GM23248 (cell line): ENCODE measurements at places on chromosomes 13 and 19. TPM values are rescaled to one million over a fixed set of nuclear protein-coding genes. Genes with fewer than 3 reads are reported as not detected.

DNA sequence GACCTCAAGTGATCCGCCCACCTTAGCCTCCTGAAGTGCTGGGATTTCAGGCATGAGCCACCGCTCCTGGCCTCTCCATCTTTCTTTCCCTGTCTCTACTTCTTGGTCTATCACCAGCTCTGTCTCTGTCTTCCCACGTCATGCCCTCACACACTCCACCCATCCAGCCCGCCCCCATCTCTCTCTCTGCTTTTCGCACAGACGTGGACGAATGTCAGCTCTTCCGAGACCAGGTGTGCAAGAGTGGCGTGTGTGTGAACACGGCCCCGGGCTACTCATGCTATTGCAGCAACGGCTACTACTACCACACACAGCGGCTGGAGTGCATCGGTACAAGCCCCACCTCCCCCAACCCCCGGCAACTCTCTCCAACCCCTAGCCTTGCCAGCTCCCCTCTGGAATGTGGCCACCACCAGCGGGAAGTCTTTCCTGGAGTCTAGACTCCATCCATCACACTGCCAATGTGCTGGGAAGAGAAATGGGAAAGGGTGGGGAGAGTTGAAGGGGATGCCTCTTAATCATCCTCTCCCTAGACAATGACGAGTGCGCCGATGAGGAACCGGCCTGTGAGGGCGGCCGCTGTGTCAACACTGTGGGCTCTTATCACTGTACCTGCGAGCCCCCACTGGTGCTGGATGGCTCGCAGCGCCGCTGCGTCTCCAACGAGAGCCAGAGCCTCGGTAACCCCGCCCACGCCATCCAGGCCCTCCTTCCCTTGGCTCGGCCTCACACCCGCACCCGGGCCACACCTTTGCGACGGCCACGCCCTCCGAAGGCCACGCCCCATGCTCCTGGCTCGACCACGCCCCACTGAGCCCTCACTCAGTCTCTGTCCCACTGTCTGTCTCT, 22.5 kb downstream of the LTBP4 start:
- no peaks in the 10 kb centered on the region for H3K4me1 ChIP-seq
- H3K4me3 ChIP-seq = no peak overlapping the region
- no peak overlapping the region for H3K27ac ChIP-seq
- H3K36me3 ChIP-seq = no peaks in the 10 kb centered on the region

DNA sequence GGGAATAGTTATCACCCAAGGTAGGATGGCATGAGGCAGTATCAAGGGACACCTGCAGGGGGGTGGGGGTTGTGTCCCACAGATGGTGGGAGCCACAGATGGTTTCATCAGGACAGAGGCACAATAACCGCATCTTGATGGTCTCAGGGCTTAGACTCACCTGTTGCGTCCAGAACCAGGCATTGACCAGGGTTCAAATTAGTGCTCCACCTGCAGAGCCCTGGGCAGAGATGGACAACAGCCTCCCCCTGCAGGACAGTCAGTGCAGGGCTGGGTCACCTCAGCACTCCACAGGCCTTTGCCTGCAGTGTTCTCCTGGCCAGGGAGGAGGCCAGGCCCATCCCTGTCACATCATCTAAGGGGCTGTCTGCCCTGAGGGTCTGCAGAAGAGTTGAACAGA, 14.5 kb upstream of the CEACAM1 start:
- no peaks in the 10 kb centered on the region for H3K36me3 ChIP-seq
- peaks cover 75% of the 10 kb centered on the region for H3K27me3 ChIP-seq
- H3K4me3 ChIP-seq = no peak overlapping the region
- H3K27ac ChIP-seq = no peak overlapping the region
- H3K4me1 ChIP-seq = no peaks in the 10 kb centered on the region

Gene ZNF491
- polyA plus RNA-seq = 0.58 and 1.4 TPM in 2 replicates

GRCh38 chr13:47049276-47049989, 152.6 kb upstream of the HTR2A start:
- H3K27me3 ChIP-seq = no peaks in the 10 kb centered on the region
- H3K4me3 ChIP-seq = no peak overlapping the region
- H3K27ac ChIP-seq = no peak overlapping the region
- H3K4me1 ChIP-seq = no peaks in the 10 kb centered on the region

Gene FFAR3
- not detected in 2 replicates for polyA plus RNA-seq

- no peak for DNase-seq
- no peak overlapping the region for H3K27ac ChIP-seq
- H3K36me3 ChIP-seq = no peaks in the 10 kb centered on the region
- H3K27me3 ChIP-seq = no peaks in the 10 kb centered on the region
- no peaks in the 10 kb centered on the region for H3K4me1 ChIP-seq
Measured at GRCh38 chr13:59409634-59410200, 754.0 kb downstream of the DIAPH3 start.

Gene CBY2
- not detected in 2 replicates for polyA plus RNA-seq

Gene CNFN
- polyA plus RNA-seq = 0.82 and 1.1 TPM in 2 replicates

DNA sequence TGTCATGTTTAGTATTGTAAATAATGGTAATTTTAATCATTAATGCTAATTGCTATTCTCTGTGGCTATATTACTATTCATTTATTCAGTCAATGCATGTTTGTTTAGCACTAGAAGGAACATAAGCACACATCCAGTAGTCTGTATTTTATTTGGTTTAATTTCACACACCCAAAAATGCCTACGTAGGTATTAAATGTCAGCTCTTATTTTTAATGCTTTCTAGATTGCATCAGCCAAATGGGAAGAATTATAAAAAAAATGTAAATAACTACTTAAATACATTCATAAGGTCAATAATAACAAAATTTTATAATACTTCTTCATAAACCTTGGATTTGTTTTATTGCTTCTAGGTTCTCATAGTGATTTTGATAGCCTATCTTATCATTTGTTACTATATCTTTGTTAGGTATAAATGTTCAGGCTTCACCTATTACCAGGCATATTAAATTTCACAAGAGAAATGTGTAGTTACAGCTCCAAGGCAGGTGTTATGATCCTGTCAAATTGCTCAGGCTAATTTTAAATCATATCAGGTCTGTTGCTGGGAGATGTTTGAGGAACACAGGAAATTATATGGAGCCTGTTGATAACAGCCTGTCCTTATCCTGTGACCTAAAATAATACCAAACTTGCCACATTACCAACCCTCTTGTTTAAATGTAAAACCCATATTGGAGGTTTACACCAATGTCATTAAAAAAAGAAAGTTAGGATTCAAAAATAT, 34.4 kb downstream of the ITGBL1 start:
- peaks cover 34% of the 10 kb centered on the region for H3K4me1 ChIP-seq
- H3K4me3 ChIP-seq = no peak overlapping the region
- H3K36me3 ChIP-seq = peaks cover 10% of the 10 kb centered on the region; the same call in 1 of the 2 replicates

DNA sequence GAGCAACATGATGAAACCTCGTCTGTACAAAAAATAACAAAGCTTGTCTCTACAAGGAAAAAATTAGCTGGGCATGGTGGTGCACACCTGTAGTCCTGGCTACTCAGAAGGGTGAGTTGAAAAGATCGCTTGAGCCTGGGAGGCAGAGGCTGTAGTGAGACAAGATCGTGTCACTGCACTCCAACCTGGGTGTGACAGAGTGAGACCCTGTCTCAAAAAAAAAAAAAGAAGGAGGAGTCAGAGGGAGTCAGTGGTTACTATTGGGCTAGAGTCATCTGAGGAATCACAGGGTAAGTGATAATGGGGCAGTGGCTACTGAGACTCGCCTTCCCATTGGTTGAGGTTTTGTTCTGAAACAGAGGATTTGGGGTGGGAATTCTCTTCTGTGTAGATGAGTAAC, 1.9 kb upstream of the GPI start:
- no peak overlapping the region for H3K27ac ChIP-seq
- no peaks in the 10 kb centered on the region for H3K27me3 ChIP-seq
- H3K36me3 ChIP-seq = peaks cover 8% of the 10 kb centered on the region
- no peak overlapping the region for H3K4me3 ChIP-seq
- DNase-seq = peak; percentile 13

DNA sequence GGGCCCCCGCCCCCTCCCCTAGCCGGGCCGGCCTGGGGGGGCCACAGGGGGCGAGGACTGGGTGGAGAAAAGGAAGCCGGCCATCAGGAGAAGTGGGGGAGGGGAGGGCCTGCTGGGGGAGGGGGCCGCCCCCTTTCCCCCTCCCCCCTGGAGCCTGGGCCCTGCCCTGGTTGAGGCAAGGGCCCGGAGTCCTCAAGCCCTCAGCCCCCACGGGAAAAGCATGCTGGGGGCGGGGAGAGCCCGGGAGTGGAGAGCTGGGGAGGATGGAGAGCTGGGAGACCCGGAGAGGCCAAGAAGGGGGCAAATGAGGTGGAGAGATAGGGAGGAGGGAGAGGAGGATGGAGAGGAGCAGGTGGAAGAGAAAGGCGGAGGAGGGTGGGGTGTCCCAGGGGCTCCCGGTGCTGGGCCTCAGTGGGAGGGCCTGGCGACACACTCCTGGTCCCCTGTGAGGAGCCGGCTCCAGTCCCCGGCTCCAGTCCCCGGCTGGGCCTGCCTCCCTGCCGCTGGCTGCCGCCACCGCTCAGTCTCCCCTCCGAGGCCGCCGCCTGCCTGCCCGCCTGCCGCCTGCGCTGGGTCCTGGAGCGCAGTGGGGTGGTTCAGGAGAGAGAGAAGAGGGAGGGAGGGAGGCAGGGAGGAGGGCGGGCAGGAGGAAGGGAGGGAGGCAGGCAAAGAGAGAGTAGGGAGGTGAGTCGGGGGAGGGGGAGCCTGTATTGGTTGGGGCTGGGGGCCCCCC, at the start of gene GRIK5:
Gene GRIK5 (minus strand): TSS at position 588 of the 733 bp plus-strand sequence. CDS start 4,436 bp downstream, outside the sequence.
- peaks cover 24% of the 10 kb centered on the region for H3K27me3 ChIP-seq
- H3K4me1 ChIP-seq = no peaks in the 10 kb centered on the region
- H3K36me3 ChIP-seq = no peaks in the 10 kb centered on the region
- H3K4me3 ChIP-seq = no peak within 1 kb of the TSS
- no peak within 1 kb of the TSS for H3K27ac ChIP-seq

Gene NLRP9
- polyA plus RNA-seq = not detected in 2 replicates

- DNase-seq = no peak
- peaks cover 16% of the 10 kb centered on the region; the same call in 1 of the 2 replicates for H3K36me3 ChIP-seq
- H3K4me3 ChIP-seq = no peak overlapping the region
- H3K27ac ChIP-seq = no peak overlapping the region
- no peaks in the 10 kb centered on the region for H3K27me3 ChIP-seq
Measured at GRCh38 chr19:10395003-10395402, 8.3 kb downstream of the CDC37 start.

- H3K36me3 ChIP-seq = no peaks in the 10 kb centered on the region
- DNase-seq = no peak
- no peaks in the 10 kb centered on the region for H3K27me3 ChIP-seq
- H3K4me1 ChIP-seq = no peaks in the 10 kb centered on the region
- no peak overlapping the region for H3K4me3 ChIP-seq
- no peak overlapping the region for H3K27ac ChIP-seq
Measured at GRCh38 chr13:58992478-58993042, 1171.2 kb downstream of the DIAPH3 start.

- H3K27ac ChIP-seq = no peak overlapping the region
- H3K27me3 ChIP-seq = no peaks in the 10 kb centered on the region
- no peaks in the 10 kb centered on the region for H3K4me1 ChIP-seq
- no peaks in the 10 kb centered on the region for H3K36me3 ChIP-seq
Measured at GRCh38 chr13:112785483-112785856, 95.6 kb downstream of the ATP11A start.

Gene ZNF444
- 7.7 and 9.6 TPM in 2 replicates for polyA plus RNA-seq

DNA sequence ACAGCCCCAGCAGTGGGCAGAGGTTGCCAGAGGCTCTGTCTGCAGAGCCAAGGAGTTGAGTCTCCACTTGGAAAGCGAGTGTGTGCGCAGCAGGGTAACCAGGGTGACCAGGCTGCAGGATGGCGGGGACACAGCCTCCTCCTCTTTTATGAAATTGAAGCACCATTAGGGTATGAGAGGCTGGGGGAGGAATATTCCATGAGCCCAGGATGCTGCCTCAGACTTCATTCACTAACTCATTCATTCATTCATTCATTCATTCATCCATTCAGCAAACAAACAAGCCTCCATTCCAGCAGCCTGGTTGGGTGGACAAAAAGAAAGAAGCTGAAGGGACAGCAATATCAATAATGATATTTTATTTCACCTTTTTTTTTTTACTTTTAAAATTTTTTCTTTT, 6.6 kb upstream of the LMTK3 start:
- no peak overlapping the region for H3K4me3 ChIP-seq
- no peak for DNase-seq
- no peaks in the 10 kb centered on the region for H3K36me3 ChIP-seq
- H3K27ac ChIP-seq = no peak overlapping the region

DNA sequence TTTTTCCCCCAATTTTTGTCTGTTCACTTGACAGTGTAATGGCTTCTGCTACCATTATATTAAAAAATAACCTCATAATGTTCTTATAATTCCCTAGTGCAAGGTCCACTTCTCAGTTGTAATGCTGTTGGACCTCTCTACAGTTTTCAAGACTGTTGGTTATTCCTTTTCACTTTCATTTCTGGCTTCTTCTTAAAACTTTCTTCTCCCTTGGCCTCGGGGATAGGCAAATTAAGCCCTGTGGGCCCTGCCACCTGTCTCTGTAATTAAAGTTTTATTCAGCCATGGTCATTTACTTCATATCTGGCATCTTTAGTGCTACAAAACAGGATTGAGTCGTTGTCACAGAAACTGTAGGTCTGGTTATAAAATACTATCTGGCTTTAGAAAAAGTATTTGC, 313.5 kb downstream of the KLF12 start:
- DNase-seq = no peak
- H3K4me3 ChIP-seq = no peak overlapping the region
- no peaks in the 10 kb centered on the region for H3K27me3 ChIP-seq
- H3K27ac ChIP-seq = no peak overlapping the region
- H3K36me3 ChIP-seq = no peaks in the 10 kb centered on the region

DNA sequence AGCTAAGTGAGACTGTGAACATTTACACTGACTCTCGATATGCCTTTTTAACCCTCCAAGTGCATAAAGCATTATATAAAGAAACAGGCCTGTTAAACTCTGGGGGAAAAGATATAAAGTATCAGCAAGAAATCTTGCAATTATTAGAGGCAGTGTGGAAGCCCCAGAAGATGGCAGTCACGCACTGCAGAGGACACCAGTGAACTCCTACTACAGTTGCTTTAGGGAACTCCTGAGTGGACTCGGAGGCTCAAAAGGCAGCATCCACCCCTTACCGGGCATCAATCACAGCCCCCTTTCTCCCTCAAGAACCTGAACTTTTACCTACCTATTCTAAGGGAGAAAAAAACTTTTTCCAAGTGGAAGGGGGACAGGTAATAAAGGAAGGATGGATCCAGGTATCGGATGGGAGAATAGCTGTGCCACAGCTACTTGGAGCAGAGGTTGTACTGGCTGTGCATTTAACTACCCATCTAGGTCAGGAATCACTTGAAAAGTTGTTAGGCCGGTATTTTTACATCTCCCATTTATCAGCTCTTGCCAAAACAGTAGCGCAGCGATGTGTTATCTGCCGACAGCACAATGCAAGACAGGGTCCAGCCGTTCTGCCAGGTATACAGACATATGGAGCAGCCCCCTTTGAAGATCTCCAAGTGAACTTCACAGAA, 80.1 kb downstream of the ZNF486 start:
- no peaks in the 10 kb centered on the region for H3K27me3 ChIP-seq
- no peaks in the 10 kb centered on the region for H3K4me1 ChIP-seq
- H3K36me3 ChIP-seq = no peaks in the 10 kb centered on the region
- no peak overlapping the region for H3K4me3 ChIP-seq
- DNase-seq = peak; percentile 18
- H3K27ac ChIP-seq = no peak overlapping the region

GRCh38 chr19:13952931-13953531, 722 bp downstream of the DCAF15 start:
- H3K27me3 ChIP-seq = no peaks in the 10 kb centered on the region
- DNase-seq = peak; percentile 87
- peaks cover 4% of the 10 kb centered on the region; the same call in 1 of the 2 replicates for H3K36me3 ChIP-seq
- peak overlapping the region; percentile 42 for H3K27ac ChIP-seq
- peaks cover 5% of the 10 kb centered on the region for H3K4me1 ChIP-seq

Gene CLEC11A
- 122 and 127 TPM in 2 replicates for polyA plus RNA-seq
